Activated CD8-positive, alpha-beta memory T cell treated with anti-CD3 and anti-CD28 coated beads, Interleukin-2, amount 50 U/mL, for 48 hours (primary cell): ENCODE measurements at places on chromosomes 2 and 18.

DNA sequence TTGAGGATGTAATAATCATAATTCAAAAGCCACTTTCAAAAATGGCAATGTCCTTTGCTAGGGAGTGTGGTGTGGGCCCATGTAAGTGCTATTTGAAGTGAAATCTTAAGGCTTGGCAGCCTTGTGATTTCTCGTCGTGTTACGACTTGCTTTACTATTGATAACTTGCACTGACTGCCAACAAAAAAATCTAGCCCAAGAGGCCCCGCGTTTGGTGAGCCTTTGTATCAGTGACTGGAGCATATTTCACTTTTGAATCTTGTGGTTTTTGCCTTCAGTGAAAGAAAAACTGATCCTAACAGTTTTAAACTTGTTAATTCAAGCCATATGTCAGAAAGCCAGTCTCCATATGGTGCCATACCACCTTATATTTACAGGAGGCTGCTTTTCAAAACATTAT is 248.0 kb downstream of the TMEM182 start:
- no peak for DNase-seq

GRCh38 chr18:54878159-54878622 is 49.9 kb downstream of the RAB27B start:
- DNase-seq = no peak

GRCh38 chr2:159863526-159864160 is 65.6 kb upstream of the CD302 start:
- no peak for DNase-seq

DNA sequence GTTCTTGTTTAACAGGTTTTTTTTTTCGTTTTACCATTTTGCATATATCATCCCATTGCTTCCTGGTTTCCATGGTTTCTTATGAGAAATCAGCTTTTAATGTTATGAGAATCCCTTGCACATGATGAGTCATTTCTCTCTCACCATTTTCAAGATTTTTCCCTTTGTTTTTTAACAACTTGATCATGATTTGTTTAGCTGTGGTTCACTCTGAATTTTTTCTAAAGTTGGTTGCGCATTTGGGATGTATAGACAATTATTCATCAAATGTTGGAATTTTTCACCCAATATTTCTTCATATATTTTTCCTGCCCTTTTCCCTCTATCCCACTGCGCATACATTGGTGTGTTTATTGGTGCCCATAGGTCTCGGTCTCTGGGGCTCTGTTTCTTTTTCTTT is 42.4 kb upstream of the BIN1 start:
- no peak for DNase-seq

GRCh38 chr18:76505614-76506013 is 10.6 kb upstream of the ZNF516 start:
- no peak for DNase-seq

DNA sequence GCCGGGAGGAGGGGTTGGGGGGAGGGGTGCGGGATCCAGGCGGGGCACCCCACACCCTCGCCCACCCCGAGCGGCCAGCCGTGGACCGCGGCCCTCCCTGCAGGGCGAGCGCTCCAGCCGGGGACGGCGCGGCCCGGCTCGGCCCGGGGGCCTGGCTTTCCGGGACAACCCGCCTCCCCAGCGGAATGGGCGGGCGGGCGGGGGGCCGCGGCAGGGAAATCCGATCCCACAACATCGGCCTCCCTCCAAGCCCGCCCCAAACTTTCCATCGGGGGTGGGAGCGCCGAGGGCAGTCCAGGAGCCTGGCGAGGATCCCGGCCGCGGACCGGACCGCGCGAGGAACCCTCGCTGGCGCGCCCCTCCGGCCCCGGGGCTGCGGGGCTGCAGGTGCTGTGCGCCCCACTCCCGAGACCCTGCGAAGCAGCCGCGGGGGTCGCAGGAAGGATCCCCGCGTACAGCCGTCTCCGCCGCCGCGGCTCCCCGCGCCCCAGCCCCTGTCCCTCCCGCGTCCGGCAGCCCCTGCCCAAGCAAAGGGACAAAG is 529 bp downstream of the SEMA4C start:
- no peak for DNase-seq
